ENCODE measurements at places on chromosomes 16 and 17. TPM values are rescaled to one million over a fixed set of nuclear protein-coding genes. Genes with fewer than 3 reads are reported as not detected.

SEPTIN12 gene
- not detected for total RNA-seq

UNK gene
- 36.5 TPM for total RNA-seq

PPL gene
- total RNA-seq = 246 TPM

FSCN2 gene
- total RNA-seq = 3.1 TPM

NTN3 gene
- total RNA-seq = not detected

GP1BA gene
- total RNA-seq = not detected

SLC6A4 gene
- 4.0 TPM for total RNA-seq

GRCh38 chr16:23512168-23512695 is 1.9 kb upstream of the GGA2 start:
- no peaks in the 10 kb centered on the region for H3K27me3 ChIP-seq
- peaks cover 11% of the 10 kb centered on the region for H3K36me3 ChIP-seq
- H3K4me1 ChIP-seq = peaks cover 14% of the 10 kb centered on the region
- H3K4me3 ChIP-seq = no peak overlapping the region
- no peak for DNase-seq
- H3K27ac ChIP-seq = no peak overlapping the region

GRCh38 chr17:49548506-49549310 is 27.0 kb upstream of the NXPH3 start:
- peaks cover 30% of the 10 kb centered on the region for H3K4me1 ChIP-seq
- DNase-seq = no peak
- no peaks in the 10 kb centered on the region for H3K27me3 ChIP-seq

- no peaks in the 10 kb centered on the region for H3K4me1 ChIP-seq
- H3K4me3 ChIP-seq = no peak overlapping the region
- no peak overlapping the region for H3K27ac ChIP-seq
- DNase-seq = no peak
These were observed 19.3 kb downstream of the ZNF750 start for GRCh38 chr17:82820278-82821251.

DNA sequence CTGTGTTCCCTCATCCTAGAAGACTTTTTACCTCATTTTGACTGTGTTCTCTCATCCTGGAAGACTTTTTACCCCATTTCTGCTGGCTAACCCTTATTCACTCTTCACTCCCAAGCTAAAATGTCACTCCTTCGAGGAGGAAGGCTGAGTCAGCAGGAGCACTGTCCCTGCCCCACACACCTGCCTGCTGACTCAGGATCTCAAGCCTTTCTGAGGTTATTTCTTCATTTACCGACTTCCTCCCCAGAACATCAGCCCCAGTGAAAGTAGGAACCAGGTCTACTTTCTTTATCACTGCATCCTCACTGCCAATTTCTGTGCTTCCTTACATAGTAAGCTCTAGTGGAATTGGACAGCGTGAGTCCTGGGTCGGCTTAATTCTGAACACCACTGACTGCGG is 220.6 kb downstream of the HS3ST4 start:
- H3K27me3 ChIP-seq = no peaks in the 10 kb centered on the region
- no peak overlapping the region for H3K27ac ChIP-seq
- H3K4me1 ChIP-seq = no peaks in the 10 kb centered on the region
- DNase-seq = no peak
- H3K36me3 ChIP-seq = no peaks in the 10 kb centered on the region
- no peak overlapping the region for H3K4me3 ChIP-seq

DNA sequence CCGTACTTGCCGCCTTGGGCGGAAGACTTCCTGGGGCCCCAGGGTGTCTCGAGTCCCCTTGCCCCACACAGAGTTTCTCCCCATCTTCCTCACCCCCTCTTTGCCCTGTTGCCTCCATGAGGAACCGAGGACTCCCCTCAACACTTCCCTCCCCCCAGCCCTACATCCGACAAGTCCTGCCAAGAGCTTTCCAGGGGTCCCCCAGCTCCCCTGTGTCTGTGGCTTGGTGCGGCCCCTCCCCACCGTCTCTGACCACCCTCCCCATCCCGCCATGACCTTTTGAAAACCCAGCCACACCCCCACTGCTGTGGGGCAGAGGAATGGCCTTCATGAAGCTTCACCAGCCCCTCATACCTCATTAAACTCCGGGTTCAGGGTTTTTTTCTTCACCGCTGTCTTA is 11.4 kb downstream of the SCGB1C2 start:
- H3K36me3 ChIP-seq = no peaks in the 10 kb centered on the region
- DNase-seq = no peak
- H3K4me3 ChIP-seq = no peak overlapping the region
- H3K27me3 ChIP-seq = no peaks in the 10 kb centered on the region
- no peak overlapping the region for H3K27ac ChIP-seq
- H3K4me1 ChIP-seq = no peaks in the 10 kb centered on the region

DNA sequence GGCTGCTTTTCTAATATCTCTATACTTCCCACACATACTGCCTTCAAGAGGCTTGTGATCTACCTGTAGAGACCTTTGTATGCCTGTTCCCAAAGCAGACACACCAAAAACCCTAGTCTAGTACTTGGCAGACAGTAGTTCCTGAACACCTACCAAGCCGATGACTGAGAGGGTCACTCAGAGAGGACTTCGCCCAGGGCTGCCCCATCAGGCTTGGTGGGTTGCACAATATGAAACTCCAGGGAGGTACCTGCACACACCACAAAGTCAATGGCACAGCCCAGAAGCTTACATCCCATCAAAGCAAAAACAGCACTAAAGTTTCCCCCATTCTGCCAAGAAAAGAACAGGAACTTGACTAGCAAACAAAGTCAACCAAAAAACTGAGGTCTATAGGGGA is 30.3 kb downstream of the ASPA start:
- H3K4me3 ChIP-seq = no peak overlapping the region
- H3K36me3 ChIP-seq = no peaks in the 10 kb centered on the region
- peak overlapping the region; percentile 2 for H3K27ac ChIP-seq
- no peaks in the 10 kb centered on the region for H3K27me3 ChIP-seq
- peaks cover 6% of the 10 kb centered on the region for H3K4me1 ChIP-seq

- H3K4me3 ChIP-seq = no peak overlapping the region
- H3K27ac ChIP-seq = no peak overlapping the region
- DNase-seq = no peak
These were observed 14.2 kb downstream of the AXIN2 start for GRCh38 chr17:65547253-65547670.

DNA sequence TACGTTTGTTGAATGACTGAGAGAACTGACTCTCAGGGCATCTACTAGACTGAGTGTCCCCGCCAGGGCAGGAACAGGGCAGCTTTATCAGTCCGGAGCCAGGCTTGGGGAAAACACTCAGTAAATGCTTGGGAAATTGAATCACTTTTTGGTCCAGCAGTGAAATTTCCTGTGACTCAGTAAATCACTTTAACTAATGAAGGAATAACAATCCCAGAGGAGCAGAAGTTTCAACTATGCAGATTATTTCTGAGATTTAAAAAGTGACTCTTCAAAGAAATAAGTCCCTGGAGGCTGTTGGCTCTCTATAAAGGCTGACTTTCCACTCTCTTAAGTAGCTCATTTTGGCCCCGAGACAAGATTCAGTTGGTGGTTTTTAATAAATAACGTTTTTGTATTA is 101.8 kb downstream of the FOXL1 start:
- DNase-seq = no peak
- H3K27me3 ChIP-seq = no peaks in the 10 kb centered on the region
- no peaks in the 10 kb centered on the region for H3K36me3 ChIP-seq
- peaks cover 12% of the 10 kb centered on the region for H3K4me1 ChIP-seq
- no peak overlapping the region for H3K27ac ChIP-seq
- no peak overlapping the region for H3K4me3 ChIP-seq

DNA sequence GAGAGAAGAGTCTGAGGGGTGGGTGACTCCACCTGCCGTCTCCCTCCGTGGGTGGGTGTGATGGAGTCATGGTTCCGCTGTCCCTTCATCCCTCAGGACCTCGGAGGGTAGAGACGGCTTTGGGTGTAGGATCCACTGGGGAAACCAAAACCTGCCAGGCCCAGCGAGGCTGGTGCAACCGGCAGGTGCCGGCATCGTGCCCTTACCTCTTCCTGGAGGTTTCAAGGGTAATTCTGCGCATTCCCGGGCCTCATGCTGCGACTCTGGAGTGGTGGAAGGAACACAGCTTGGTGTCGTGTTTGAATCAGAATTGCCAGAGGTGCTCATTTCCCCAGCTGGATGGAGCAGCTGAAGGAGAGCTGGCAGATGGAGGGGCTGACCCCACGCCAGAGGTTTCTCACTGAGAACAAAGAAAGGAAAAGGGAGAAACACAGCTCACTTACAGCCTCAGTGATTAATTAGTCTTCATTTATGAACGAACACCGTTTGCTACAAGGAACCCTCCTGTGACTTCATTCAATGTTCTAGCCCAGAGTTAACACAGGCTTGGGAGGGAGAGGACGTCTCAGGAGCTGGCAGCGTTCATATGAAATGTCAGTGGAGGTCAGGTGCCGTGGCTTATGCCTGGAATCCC is 16.3 kb upstream of the ATP2A3 start:
- H3K36me3 ChIP-seq = no peaks in the 10 kb centered on the region
- no peaks in the 10 kb centered on the region for H3K27me3 ChIP-seq
- no peaks in the 10 kb centered on the region for H3K4me1 ChIP-seq
- no peak overlapping the region for H3K27ac ChIP-seq
- DNase-seq = no peak

DNA sequence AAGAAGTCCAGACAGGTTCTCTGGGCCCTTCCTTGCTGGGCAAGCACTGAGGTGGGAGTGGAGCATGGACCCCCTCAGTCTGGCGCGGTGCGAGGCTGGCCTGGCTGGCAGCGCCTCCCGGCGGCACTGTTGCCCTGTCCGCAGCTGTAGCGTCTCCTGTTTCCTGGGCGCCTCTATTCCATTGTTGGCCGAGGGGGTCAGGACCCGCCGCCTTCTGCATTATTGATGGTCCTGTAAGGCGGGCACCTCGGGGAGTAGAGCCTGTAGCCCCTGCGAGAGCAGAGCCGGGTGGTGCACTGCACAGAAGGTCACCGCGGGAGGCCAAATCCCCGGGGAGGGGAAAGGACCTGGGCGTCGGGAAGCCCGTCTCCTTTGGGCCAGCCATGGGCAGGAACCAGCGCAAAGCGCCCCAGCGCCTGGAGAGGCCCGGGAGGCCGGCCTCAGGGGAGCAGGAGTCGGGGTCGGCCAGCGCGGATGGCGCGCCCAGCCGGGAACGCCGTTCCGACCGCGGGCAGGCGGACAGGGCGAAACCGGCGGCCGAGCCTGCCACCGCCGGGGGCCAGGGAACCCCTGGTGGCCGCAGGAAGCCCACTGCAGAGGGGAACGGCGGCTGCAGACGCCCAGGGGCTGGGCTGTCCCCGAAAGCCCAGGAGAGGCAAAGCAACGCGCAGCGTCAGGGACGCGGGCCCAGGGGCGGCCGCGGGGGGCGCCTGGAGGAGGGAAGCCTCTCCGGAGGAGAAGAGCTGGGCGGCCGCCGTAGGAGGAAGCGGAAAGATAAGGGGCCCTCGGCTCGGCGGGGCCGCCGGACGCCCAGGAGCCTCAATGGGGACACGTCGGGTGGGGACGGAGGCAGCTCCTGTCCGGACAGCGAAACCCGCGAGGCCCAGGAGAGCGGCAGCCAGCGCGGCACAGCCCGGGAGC is at the start of gene MYO15B:
TSS of gene MYO15B (plus strand) at position 126 of the 921 bp plus-strand sequence. CDS start at position 384, 258 bp downstream.
- peak within 1 kb of the TSS; percentile 67 for H3K4me3 ChIP-seq
- H3K4me1 ChIP-seq = peaks cover 8% of the 10 kb centered on the region
- H3K27me3 ChIP-seq = no peaks in the 10 kb centered on the region
- H3K27ac ChIP-seq = peak within 1 kb of the TSS; percentile 91

DNA sequence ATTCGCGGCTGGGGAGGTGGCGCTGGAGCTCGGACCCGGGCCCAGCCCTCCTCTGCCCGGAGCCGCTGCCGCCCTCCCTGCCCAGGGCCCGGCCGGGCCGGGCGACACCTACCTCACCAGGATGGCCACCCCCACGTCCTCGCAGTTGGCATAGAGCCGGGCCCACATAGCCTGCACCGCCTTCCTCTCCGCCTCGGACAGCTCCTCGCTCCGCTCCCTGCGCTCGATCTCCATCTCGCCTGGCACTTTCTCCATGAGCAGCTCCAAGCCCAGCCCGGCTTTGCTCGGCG is 276 bp downstream of the CYGB start:
- DNase-seq = no peak
- H3K27ac ChIP-seq = peak overlapping the region; percentile 87
- no peaks in the 10 kb centered on the region for H3K27me3 ChIP-seq
- H3K36me3 ChIP-seq = no peaks in the 10 kb centered on the region

GRCh38 chr16:77869997-77870813 is 81.8 kb downstream of the VAT1L start:
- peaks cover 7% of the 10 kb centered on the region for H3K4me1 ChIP-seq
- no peak for DNase-seq
- H3K27ac ChIP-seq = peak overlapping the region; percentile 0
- H3K4me3 ChIP-seq = no peak overlapping the region

DNA sequence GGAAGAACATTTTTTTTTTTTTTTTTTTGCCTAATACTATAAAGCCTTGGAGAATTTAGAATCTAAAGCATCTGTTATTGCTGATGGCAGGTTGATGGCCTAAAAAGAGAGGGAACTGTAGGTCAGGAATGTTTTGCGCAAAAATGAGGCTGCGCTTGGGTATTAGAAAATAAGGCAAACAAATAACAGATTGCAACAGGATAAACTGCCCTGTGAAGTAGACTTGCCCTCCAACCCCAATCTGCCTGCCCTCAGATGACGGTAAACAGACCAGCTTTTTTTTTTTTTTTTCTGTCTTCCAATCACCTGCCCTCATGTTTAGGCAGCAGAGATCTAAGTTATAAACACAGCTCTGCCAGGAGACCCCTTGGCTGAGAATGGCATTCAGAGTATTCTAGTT is 3.8 kb upstream of the DHX8 start:
- H3K4me3 ChIP-seq = no peak overlapping the region
- no peak for DNase-seq
- peaks cover 6% of the 10 kb centered on the region for H3K4me1 ChIP-seq
- H3K27me3 ChIP-seq = no peaks in the 10 kb centered on the region
- no peak overlapping the region for H3K27ac ChIP-seq
- H3K36me3 ChIP-seq = no peaks in the 10 kb centered on the region

- no peak overlapping the region for H3K4me3 ChIP-seq
- no peak overlapping the region for H3K27ac ChIP-seq
- H3K27me3 ChIP-seq = no peaks in the 10 kb centered on the region
- peaks cover 15% of the 10 kb centered on the region for H3K4me1 ChIP-seq
- peaks cover 3% of the 10 kb centered on the region for H3K36me3 ChIP-seq
- no peak for DNase-seq
These were observed 17.6 kb downstream of the CLUAP1 start for GRCh38 chr16:3518292-3518985.

GRCh38 chr16:14523632-14524031 is 106.4 kb downstream of the PARN start:
- H3K36me3 ChIP-seq = no peaks in the 10 kb centered on the region
- DNase-seq = no peak
- H3K4me3 ChIP-seq = no peak overlapping the region
- H3K4me1 ChIP-seq = peaks cover 24% of the 10 kb centered on the region
- no peaks in the 10 kb centered on the region for H3K27me3 ChIP-seq
- no peak overlapping the region for H3K27ac ChIP-seq

DNA sequence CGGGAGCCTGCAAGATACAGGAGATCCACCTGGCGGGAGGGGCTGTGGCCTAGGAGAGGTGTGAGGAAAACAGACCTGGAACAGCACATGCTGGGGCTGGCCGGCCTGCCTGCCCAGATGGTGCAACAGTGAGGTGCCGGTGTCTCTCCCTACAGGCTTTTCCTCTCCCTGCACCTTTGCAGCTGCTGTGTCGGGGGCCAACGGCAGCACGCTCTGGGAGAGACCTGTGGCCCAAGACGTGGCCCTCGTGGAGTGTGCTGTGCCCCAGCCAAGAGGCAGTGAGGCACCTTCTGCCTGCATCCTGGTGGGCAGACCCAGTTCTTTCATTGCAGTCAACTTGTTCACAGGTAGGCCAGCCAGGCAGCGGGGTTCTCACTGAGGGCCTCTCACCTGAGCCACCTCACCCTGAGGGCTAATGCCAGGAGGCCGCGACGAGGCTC is 15.9 kb downstream of the RGS11 start:
- H3K27me3 ChIP-seq = no peaks in the 10 kb centered on the region
- no peaks in the 10 kb centered on the region for H3K4me1 ChIP-seq
- no peak overlapping the region for H3K27ac ChIP-seq

All from tibial nerve (tissue), 4 donors.